ENCODE measurements at places on chromosomes 7 and 10.

GRCh38 chr7:45575501-45576248 is 1.5 kb downstream of the ADCY1 start:
- DNase-seq, result no peak

- DNase-seq, result no peak
Observed at GRCh38 chr7:139560678-139561077, 37.2 kb downstream of the CLEC2L start.

GRCh38 chr7:17342756-17343155 is 44.3 kb downstream of the AHR start:
- DNase-seq, result no peak

DNA sequence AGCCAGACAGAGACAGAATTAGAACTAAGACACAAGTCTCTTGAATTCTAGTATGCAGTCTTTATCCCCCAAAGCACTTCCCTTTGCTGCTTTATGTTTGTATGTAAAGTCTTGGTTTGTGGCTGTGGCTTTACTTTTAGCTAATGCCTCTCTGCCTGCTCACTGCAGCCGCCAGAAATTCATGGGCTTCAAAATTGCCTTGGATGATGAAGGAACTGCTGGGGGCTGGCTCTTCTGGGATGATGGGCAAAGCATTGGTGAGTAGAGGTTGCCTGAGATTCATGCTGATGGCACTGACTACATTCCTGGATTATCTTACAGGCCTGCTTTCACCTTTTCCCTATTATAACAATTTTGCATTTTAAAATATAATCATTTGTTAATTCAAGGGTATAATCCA is 10.9 kb upstream of the MGAM2 start:
- DNase-seq, result no peak

- no peak for DNase-seq
Observed at GRCh38 chr7:26675143-26675887, 189.1 kb downstream of the SKAP2 start.

DNA sequence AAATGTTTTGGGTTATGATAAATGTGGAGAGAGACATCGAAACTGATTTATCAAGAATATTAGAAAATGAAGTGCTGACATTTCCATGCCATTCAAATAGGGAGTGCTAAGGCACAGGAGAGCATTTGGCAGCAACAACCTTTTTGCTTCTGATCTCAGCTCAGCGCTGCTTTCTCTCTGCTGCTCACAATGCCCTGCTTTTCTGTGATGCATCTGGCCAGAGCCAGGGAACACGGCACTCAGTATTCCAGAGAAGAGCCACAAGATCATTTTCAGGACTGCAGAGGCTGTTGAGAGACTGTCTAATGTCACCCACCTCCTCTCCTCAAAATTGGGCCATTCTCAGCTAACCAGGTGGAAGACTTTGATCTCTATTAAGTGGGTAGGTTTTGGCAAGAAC is 28.1 kb downstream of the INSYN2A start:
- no peak for DNase-seq

GRCh38 chr10:132030898-132031463 is 34.8 kb upstream of the JAKMIP3 start:
- DNase-seq, result no peak

DNA sequence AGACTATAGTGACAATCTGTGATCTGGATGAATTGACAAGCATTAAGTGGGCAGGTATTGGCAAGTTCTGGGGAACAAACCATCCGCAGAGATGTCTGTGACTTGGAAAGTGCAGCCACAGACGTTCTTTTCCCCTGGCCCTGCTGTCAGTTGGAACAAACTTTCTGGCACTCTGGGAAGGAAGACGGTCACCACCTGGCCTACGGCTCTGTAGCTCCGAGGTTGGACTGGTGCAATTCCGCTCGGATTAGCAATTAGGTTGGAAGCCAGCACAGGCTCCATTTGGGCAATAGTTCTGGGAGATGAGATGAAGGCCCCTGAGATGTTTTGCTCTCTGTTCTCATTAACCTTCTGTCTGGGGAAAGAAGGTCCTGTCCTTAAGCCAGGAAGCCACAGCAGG is 437.5 kb downstream of the CALN1 start:
- DNase-seq, result no peak

DNA sequence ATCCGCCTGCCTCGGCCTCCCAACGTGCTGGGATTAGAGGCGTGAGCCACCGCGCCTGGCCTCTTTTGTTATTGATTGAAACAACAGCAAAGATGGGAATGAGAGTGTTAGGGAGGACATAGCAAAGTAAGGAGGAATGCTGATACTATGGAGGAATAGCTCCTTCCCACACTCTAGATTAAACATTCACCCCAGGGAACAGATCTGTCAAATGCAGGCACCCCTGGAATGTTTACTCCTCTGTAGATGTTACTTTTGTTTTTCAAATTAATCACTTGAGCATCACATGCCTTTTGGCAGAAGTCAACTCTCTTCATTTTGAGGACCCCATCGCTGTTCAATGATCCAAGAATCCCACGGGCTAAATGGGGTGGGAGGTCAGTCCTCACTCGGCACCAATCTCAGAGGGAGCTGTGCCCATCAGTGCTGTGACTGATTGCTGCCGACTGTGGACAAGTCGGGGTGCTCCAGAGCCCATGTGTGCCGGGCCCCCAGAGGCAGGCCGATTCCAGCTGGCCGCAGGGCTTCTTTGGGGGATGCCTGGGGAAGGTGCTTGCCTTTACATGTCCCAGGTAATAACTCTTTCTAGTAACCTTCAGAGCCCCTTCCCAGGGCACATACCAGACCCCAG is 10.2 kb upstream of the COBL start:
- DNase-seq, result no peak

- no peak for DNase-seq
Observed at GRCh38 chr7:17532861-17533404, 234.5 kb downstream of the AHR start.

DNA sequence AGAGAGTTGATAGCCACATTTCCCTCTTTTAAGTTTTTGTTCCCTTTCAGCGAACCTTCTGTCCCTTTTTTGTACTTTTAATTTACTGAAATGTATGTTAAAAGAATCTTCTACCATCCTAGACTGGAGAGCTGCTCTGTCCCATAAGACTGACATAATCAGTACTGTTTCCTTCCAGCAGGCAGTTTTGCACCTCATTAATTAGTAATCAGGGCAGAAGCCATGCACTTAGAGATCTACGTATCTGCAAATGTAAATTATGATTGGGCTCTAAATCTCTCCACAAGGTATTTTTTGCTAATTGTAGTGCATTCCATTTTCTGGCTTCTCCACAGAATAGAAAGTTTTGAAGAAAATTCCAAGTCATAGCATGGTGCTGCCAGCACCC is 232.1 kb downstream of the CELF2 start:
- DNase-seq, result no peak

- DNase-seq, result no peak
Observed at GRCh38 chr10:97053276-97053675, 132.5 kb downstream of the SLIT1 start.

GRCh38 chr7:91128683-91129348 is 135.4 kb upstream of the FZD1 start:
- DNase-seq, result no peak

GRCh38 chr7:147245274-147245673 is 1128.7 kb downstream of the CNTNAP2 start:
- no peak for DNase-seq

GRCh38 chr7:50359258-50359994 is 54.9 kb downstream of the IKZF1 start:
- DNase-seq, result no peak

DNA sequence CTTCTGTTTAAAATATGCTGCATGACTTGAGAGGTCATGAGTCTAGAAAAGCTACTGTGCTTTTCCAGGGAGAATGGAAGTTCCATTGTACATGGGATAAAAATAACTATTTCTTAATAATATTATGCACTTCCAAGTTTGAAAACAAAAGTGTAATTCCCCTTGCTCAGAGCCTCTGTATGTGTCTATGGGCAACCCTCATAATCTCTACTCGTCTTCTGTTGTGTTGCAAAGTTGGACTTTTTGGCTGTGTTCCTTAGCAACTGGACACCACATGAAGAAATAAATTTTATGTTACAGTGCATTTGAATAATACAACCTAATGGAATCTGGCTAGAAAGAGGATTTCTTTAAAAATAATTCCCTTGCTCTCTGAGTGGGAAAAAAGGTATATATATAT is 242.6 kb downstream of the TWIST1 start:
- no peak for DNase-seq

DNA sequence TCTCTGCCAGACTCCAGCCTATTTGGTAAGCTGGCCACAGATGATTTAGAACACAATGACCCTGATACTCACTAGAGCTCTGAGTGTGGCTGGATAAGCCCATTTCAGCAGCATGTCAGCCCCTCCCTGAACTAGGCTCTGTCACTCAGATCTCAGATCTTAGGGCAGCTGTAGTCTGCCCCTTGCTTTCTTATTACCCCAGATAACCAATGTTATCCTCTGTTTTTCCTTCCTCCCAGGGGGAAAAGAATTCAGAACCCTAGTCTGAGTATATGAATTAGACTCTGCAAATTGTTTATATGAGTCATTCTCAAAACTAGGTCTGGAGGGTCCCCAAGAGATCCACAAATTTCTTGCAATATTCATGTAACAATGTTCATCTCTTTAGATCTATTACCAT is 286.2 kb downstream of the KCNMA1 start:
- DNase-seq, result no peak

DNA sequence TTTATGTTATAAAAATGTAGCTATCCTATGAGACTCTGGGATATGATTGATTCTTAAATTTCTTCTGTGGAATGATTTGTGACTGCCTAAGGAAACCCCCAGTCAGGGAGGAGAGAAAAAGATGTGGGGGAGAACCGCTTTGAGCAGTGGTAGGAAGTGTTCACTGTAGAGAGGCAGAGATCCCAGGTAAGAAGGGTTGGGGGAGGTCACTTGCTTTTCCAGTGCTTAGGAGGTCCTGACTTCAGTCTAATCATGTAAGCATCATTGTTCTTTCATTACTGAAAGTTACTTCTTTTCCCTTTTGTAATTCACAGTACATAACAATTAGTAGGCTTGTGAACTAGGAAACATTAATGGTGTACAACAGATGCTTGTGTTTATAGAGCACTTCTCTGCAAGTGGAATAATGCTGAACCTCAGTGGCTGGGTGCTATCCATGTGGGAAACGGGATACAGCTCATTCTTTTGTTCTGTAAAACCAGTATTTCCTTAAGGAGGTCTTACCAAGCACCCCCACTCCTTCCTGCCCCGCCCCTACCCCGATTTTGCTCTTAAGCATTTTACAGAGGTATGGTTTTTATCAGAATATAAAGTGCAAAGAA is 165.4 kb downstream of the ST7 start:
- no peak for DNase-seq

DNA sequence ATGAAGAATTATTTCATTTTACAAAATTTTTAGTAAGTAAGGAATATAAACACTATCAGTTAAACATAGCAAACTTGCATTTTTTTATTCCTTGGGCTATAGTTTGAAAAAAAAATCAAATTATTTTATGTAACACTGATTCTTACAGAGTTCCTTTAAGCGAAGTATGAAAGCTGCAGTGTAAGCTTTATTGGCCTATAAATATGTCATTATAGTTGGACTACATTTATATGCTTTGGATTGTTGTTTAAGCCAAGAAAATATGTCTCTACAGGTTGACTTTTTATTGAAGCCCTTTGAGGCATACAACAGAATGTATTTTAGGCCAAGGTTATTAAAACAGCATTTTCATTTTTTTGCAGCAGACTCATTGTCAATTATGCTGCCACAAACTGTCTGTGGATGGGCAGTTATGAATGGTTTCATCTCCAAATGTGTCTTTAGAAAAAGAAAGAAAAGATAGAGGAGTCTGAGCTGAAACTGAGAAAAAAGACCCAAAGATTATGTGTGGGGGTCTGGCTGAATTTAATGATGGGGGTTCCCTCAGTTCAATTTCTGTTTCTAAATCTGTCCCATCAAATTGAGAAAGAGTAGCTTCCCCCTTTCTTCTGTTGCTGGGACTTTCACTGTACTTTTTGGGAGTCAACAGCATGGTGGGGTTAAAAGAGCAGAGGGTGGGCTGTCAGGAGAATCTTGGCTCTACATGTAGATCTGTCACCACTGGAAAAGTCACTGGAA is 43.1 kb downstream of the ARID5B start:
- no peak for DNase-seq

DNA sequence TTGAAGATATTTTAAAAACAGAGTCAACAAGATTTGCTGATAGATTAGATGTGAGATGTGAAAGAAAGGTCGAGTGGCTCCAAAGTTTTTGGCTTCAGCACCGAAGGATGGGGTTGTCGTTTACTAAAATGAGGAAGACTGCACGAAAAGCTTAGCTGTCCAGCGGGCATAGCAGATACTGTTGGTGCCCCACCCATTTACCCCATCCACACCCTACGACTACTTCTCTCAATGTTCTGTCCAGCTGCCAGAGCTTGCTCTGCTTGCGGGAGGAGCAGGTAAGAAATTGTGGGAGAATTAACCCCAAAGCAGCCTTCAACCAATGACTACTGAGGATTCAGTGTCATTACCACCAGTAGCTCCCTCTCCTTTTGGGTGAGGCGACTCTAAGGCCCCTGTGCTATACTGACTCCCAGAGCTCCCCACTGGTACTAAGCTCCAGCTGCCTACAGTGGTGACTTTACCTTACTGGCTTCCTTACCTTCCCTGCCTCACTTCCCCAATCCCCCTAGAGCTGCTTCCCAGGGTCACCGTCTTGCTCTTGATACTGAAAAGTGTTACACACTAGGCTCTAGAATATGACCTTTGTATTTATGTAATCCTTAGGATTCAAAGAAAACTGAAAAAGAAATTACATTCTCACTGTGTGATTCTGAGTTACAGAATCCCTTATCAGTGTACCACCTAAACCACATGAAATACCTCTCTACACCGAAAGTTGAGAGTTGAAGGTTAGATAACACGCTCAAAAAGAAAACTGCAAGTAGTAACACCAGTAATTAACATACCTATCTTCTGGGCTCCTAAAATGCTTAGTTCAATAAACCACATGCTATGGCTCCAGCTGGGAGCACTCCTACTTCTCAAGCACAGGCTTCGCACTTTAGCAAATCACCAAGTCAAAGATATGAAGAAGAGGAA is 22.3 kb downstream of the CACUL1 start:
- no peak for DNase-seq

- no peak for DNase-seq
Observed at GRCh38 chr10:51832652-51833383, 133.4 kb upstream of the CSTF2T start.

- no peak for DNase-seq
Observed at GRCh38 chr7:147923841-147924240, 666.7 kb upstream of the C7orf33 start.

GRCh38 chr7:12625836-12626235 is 55.3 kb downstream of the SCIN start:
- no peak for DNase-seq
